ENCODE measurements at places on chromosomes 16 and 17.

DNA sequence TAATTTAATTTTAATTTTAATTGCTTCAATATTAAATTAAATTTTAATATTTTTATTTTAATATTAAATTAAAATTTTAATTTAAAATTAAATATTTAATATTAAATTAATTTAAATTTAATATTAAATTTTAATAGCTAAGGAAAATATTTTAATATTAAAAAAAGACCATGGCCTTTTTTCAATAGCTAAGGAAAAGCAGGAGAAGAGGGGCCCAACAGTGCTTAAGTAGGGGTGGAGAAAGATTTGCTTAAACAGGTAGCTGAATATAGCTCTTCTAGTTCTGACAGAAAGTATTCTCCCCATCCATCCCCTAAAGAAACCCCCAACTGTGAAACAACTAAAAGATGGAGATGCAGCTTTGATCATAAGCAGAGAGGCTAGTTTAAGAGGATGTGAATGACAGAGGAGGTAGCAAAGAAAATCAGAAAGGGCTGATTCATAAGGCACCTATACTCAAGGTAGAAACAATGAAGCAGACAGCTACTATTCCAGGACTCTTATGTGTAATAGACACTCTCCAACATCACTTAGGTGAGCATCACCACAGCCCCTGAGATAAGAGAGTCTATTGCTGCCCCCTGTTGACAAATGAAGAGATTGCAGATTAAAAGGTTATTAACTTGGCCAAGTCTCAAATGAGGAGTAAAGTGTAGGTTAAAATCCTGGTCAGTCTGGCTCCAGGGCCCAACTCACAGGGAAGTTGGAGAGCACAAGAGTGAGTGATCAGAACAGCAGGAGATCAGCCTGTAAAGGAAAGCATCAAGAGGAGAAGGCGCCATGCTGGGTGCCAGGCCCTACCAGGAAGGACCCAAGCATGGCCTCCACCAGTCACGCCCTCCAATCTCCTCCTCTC is 7.8 kb upstream of the RNASEK start:
- no peak for DNase-seq

GRCh38 chr16:83117810-83118209 is 491.0 kb downstream of the CDH13 start:
- no peak for DNase-seq

- no peak for DNase-seq
Observed at GRCh38 chr17:60508384-60508980, 17.6 kb downstream of the APPBP2 start.

DNA sequence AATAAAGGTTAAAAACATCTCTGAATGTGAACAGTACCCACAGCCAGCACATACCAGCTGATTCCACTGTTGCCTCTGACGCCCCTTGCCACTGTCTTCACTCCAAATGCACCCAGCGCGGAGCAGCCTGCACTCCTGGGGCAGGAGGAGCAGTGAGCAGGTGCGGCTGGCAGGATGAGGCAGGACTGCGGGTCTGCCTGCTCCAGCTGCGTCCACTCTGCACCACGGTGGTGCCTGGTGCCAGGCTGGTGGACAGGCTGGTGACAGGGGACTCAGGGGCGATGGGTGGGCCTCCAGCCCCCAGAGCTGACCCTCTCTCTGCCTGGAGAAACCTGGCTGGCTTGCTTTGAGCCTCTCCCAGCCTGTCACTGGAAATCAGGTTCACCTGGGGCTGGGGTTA is 9.4 kb downstream of the RAB40B start:
- no peak for DNase-seq

DNA sequence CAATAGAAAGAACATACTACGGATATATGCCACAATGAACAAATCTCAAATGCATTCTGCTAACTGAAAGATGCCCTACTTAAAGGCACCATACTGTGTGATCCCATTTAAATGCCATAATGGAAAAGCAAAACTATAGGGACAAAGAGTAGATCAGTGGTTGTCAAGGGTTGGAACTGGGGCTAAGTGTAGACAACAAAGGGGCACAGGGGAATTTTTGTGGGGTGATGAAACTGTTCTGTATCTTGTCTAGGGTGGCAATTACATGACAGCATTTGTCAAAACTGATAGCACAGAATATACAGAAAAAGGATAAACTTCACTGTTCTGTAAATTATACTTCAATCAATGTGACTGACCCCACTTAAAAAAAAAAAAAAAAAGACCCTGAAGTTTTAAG is 17.7 kb downstream of the GFOD2 start:
- no peak for DNase-seq

DNA sequence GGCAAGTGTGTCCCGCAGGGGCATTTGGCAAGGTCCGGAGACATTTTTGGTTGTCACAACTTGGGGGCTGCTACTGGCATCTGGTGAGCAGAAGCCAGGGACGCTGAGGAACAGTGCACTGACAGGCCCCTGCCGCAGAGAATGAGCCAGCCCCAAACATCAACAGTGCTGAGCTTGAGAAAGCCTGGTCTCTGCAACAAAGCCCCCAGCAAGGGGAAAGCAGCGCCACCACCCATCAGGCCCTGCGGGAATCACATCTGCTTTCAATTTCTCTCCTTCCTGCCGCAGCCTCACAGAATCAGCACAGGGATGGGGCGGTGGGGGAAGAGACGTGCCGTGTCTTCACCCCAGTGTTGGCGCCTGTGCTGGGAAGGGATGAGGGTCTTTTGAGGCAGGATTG is 14.8 kb upstream of the PRPSAP1 start:
- peak; percentile 44 for DNase-seq

GRCh38 chr17:66836063-66837005 is 1.4 kb downstream of the CACNG5 start:
- no peak for DNase-seq

DNA sequence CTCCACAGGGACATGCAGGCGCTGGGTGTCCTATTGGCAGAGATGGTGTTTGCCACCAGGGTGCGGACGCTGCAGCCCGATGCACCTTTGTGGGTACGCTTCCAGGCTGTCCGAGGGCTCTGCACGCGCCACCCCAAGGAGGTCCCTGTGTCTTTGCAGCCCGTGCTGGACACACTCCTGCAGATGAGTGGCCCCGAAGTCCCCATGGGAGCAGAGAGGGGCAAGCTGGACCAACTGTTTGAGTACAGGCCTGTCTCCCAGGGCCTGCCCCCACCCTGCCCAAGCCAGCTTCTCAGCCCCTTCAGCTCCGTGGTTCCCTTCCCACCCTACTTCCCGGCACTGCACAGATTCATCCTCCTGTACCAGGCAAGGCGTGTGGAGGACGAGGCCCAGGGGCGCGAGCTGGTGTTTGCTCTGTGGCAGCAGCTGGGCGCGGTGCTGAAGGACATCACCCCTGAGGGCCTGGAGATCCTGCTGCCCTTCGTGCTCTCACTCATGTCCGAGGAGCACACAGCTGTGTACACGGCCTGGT is 2.8 kb downstream of the WDR81 start:
- no peak for DNase-seq

DNA sequence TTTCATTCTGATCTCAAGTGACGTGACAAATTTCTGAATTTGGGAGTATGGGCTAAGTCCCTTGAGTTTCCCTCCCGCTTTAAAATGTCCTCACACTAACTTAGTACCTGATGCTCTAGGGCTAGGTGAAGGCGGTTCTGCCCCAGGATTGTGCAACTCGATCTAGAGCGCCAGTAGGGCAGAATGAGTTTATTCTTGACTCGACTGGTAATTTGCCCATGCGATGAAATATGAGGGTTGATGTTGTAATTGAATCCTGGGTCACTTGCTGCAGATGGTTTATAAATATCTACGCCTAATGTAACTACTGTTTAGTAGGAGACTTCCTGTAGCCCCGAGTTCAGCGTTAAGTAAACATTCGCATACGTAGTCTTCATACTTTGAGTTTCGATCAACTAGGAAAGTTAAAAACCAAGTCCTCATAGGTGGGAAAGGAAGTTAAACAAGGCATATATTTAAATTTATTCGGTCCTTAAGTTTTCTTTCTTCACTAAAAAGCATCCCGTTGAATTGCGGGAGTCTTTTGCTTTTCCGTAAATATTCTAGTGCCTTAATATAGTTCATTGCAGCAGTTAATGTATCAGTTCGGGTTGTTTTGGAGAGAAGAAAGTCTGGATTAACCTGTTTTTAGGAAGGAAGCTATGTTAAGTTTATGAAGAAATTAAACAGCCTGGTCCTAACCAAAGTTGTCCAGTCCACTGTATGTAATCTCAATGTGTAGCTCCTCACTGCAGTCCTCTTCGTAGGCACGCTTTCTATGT is 1.6 kb downstream of the CTCF start:
- DNase-seq, result no peak

DNA sequence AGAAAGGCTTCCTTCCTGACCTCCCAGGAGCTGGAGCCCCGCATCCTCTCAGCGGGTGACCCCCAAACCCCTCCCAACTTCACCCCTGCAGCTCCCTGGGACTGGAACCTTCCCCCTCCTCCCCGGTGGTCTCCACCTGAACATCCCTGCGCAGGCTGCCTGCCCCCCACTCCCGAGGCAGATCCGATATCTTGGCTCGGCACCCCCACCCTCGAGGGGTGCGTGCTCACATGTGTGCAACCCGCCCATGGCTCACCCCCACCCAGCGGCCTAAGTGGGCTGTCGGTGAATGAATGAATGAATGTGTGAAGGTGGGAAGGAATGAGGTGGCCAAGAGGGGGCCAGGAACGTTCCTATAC is 39.7 kb downstream of the SLC7A5 start:
- no peak for DNase-seq

GRCh38 chr16:20099375-20099774 is 25.7 kb upstream of the GPR139 start:
- DNase-seq, result no peak

DNA sequence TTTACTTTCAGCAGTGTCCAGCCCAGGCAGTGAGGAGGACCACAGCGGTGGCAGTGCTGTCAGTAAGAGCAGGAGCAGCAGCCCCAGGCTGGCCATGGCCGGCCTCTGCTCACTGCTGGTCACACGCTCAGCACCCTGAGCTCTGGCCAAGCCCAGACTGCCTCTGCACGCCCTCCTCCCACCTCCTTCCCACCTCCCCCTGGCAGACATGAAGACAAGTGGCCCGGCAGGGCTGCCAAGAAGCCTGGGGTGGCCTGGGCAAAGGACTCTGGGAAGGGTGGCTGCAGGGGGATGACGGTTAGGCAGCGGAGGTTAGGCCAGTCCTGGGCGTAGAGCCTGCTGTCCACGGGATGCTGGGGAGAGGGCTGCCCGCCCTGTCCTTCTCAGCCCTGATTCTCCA is at the start of gene C16orf89:
TSS of gene C16orf89 (minus strand) at position 144 of the 400 bp plus-strand sequence. CDS start at position 96, 48 bp downstream.
- DNase-seq, result no peak

DNA sequence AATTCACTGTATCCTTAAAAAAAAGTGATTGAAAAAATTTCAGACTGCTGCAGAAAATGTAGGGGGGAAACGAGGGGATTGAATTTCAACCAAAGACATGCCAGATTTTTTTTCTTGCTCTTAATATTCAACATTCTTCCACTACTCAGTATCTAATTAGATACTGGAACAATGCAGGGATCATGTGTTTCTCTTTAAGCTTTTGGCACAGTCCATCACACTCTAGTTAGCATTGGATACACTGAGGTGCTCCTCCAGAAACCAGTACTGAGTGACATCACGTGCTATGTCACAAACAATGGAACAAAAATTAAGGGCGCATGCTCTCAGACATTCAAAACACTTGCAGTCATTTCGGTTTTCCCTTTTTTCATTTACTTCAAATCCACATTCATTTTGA is 298.6 kb upstream of the PSMD7 start:
- DNase-seq, result no peak

GRCh38 chr17:47243737-47244598 is 9.7 kb upstream of the ITGB3 start:
- no peak for DNase-seq

DNA sequence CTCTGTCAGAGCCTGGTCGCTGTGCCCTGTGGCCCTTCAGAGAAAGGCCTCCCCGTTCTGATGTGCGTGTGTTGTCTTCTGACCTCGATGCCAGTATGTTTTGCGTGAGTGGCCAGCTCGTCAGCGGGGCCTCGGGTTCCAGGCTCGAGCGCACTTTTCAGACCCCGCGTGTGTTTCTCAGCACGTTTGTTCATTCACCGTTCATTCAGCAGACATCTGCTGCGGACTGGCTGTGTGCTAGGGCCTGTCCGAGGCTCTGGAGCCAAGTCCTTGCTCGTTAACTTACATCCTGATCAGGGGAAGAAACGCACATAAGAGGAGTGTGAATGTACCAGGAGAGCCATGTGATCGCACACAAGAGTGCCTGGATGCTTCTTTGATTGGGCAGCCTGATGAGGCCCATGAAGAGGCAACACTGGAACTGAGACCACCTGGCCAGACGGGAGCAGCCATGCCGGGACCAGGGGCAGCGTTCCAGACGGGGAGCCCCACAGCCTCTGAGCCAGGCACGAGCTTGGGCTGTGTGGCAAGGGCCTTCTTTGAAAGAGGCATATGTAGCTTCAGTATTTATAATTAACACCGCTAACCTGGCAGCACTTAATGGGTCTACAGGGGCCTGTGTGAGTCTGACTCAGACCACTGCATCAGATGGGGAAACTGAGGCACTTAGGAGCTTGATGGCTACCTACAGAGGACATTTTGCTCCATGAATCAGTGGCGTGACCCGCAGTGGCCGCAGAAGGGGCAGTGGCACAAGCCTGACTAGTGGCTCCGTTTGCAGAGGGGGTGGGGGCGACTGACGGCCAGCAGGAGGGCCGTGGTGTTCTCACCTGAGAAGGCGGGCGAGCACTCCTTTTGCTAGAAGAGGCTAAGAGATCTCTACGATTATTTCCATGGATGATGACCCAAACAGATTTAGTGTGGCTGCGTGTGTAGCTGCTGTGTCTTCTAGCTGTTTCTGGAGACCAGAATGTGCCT is 187.9 kb upstream of the CHMP6 start:
- no peak for DNase-seq

DNA sequence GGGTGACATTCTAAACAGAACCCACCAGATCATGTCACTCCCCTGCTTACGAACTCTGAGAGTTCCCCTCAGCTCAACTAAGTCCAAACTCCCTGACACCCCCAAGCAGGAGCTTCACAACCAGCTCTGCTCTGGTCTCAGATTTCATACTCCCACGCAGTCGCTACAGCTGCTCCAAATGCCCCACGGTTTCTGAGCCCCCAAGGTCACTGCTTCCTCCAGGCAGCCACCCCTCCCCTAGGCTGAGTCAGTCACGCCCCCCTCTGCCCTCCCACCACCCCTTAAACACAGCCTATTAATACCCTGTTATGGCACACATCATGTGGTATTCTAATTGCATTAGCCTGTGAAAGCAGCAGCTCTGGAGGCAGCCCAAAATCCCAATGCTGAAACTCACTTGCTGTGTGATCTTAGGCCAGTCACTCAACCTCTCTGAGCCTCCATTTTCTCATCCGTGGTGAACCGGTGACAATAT is 51.5 kb downstream of the GSG1L start:
- no peak for DNase-seq

DNA sequence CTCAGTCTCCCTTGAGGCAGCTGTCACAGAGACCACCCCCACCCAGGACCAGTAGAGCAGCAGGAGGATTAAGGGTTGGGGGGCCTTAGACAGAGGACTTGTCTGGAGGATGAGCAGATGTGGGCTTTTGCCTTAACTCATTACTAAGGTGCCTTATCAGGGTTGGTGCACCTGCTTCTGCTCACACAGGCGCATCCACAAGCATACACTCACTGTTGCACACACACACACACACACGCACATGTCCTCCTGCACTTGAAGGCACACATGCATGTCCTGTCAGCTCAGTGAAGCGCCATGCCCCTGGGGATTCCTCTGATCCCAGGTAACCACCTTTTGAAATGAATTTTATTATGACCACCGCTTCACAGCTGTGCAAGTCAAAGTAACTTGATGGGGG is 1.2 kb downstream of the GFAP start:
- DNase-seq, result no peak

Data from BJ (cell line).